Endothelial cell (in vitro differentiated cells): ENCODE measurements at places on chromosomes 3 and 15. TPM values are rescaled to one million over a fixed set of nuclear protein-coding genes. Genes with fewer than 3 reads are reported as not detected.

DNA sequence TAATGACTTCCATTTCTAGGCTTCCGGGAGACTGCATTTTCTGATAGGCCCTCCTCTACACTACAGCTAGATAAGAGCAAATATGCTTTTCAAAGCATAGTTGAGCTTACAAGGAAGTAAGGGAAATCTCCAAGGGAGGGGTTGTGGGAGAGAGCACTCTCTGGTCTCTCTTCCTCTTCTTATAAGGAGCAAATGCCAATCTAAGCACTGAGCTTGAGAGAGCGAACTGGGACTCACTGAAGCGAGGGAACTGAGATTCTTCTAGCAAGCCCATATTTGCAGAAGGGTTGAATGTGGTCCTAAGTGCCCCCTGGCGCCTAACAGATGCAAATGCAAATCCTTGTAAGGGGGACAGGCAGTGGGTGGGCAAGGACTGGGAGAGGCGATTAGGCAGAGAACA, 164.8 kb downstream of the ERC2 start:
- DNase-seq = peak; percentile 67

DNA sequence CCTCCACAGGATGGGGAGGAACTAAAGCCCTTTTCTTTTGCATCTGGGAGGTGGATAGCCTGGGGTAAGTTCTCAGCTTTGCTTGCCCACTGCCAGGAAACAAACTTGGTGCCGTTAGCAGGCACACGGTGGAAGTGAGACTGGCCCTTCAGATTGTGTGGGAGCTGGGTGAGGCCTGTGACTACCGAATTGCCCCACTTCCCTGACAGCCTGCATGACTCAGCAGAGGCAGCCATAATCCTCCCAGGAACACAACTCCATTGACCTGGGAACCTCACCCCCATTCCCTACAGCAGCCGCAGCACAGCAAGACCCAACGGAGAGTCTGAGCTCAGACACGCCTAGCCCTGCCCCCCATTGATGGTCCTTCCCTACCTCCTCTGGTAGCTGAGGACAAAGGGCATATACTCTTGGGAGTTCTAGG, 282.6 kb downstream of the KLF13 start:
- no peak for DNase-seq

TLR9 gene
- total RNA-seq = not detected

LHFPL4 gene
- total RNA-seq = 0.08 TPM

TNFSF10 gene
- 94.1 TPM for total RNA-seq

POPDC2 gene
- total RNA-seq = 2.0 TPM

GRCh38 chr3:177776661-177777101, 579.4 kb upstream of the TBL1XR1 start:
- DNase-seq = no peak

DNA sequence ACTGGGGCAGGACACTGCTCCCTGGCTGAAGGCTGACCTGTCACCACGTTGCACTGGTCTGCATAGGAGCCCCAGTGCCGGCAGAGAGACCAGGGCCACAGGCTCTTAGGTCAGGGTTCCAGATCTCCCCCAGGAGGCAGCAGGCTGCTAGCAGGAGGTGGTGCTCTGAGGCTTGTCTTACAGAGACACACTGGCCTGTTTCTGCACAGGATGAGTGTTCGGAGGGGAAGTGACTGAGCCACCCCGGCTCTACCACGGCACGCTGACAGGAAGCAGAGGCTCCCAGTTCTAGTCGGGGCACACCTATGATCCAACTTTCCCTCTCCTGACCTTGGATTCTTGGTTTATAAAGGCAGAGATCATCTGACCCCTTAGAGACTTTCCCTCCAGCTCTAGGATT, 8.6 kb downstream of the FBXL22 start:
- no peak for DNase-seq

GRCh38 chr15:63978511-63979261, 67.6 kb downstream of the DAPK2 start:
- no peak for DNase-seq

DNA sequence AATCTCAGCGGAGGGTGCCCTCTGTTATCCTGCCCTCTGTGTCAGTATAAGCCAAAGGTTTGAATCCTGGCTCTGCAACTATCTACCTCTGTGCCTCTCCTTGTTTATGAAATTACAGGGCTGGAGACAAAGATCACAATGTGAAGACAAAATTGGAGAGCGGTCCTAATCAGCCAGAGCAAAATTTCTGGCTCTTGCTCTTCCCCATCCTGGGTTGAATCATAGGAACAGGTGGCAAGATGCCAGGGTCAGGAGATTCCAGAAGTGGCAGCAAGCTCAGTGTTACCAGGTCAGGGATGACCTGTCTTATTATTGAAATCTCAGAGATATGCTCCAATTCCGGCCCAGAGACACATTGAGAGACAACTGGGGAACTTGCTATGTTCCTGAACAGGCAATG, 2.3 kb upstream of the CCR2 start:
- no peak for DNase-seq

GRCh38 chr3:46615050-46615775, 2.9 kb downstream of the FAM240A start:
- no peak for DNase-seq

GP9 gene
- total RNA-seq = 1.5 TPM

- no peak for DNase-seq
These were observed 136.6 kb upstream of the RARB start for GRCh38 chr3:25291481-25291905.

GRK7 gene
- 0.10 TPM for total RNA-seq

- DNase-seq = no peak
These were observed 147.7 kb upstream of the TSC22D2 start for GRCh38 chr3:150260398-150260710.

- no peak for DNase-seq
These were observed 199.1 kb downstream of the FAM43A start for GRCh38 chr3:194884649-194885315.

ECE2 gene
- not detected for total RNA-seq

DNA sequence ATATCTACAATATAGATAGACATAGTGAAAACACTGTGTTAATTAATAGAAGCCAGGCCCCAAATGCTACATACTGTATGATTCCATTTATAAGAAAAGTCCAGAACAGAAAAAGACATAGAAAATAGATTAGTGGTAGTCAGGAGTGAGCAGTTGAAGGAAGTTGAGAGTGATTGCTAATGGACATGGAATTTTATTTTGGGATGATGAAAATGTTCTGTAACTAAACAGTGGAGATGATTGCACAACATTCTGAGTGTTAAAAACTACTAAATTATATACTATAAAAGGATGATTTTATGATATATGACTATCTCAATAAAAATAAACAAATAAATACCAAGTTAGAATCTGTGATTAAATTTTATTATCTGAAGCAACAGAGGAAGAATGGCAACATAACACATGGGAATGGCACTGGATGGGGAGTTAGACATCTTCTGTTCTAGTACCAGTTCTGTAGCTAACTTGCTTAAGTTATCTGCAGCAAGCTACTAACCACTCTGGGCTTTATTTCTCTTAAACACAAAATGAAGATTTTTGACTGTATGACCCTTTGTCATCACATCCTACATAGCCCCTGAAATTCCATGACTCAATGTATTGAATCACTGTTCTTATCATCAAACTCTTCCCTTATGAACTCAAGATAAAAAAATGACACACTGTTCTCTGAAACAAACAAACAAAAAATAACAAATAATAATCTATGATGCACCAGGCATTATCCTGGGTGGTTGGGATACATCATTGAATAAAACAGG, 612.7 kb downstream of the TBL1XR1 start:
- DNase-seq = no peak

- no peak for DNase-seq
These were observed 17.2 kb downstream of the CDCP1 start for GRCh38 chr3:45128950-45129349.

DNA sequence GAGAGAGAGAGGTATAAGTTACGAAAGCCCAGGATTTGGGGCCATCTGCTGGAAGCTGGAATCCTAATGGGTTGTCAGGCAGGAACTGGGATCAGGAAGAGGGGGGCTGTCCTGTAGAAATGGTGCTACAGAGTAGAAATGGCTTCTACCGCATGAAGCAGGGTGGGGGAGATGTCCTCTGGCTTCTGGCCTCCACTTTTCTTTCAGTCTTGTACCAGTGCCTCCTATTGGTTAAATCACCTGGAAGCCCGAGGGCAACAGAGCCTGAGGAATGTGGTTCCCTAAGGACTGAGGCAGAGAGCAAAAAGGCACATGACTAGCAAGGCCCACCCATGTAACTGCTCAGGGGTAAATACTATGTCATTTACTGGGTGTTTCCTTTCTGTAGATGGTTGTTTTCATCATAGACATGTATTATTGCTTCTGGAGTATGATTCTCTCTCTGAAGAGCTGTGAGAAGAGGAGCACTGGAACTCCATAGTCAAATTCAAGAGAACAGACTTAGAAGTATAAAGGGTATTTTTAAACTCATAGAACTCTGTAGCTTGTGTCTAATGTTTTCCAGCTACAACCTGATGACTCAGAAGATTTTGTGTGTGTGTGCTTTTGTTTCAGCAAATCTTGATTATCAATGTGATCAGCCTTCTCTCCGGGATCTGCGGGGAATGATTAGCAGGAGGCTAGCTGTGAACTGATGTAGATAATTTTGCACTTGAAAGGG, 20.2 kb upstream of the MITF start:
- no peak for DNase-seq

CAV3 gene
- not detected for total RNA-seq

DNA sequence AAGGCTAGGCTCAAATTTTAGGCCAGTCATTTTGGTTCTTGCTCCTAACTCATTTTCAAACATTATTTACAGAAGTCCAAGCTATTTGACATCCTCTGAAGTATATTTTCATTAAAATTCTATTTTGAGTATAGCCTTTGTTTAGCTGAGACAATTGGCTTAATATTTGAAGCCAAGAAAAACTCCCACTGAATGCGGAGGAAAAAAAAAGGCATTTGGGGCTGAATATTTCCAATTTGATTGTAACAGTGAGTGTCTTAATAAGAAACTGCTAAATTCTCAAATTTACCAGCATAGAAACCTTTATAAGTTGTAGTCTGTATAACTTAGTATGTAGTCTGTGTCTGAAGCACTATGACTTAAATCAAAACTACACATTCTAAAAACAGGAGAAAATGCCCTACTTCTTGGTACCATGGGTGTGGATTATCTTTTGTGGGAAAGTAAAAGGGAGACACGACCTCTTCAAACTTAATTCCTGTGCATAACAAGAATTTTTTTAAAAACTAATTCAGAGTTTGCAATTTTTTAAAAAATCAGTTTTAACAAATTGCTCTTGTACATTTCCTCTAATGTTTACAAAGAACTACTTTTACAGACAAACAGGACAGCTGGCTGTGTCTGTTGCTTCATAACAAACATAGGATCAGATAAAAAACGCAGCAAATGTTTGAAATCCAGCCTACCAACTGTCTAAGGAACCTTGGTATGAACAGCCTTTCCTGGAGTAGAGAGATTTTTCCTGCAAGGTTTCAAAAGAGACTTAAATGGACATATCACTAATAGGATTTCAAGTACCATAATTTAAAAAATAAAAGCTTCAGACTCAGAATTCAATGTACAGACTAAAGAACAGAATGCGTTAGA, 52.7 kb upstream of the LMOD3 start:
- DNase-seq = no peak

SLC12A8 gene
- 0.54 TPM for total RNA-seq

TM4SF1 gene
- total RNA-seq = 0.97 TPM

ITGA11 gene
- 0.28 TPM for total RNA-seq

- DNase-seq = no peak
These were observed 51.0 kb downstream of the PHC3 start for GRCh38 chr3:170130532-170130931.

GRCh38 chr15:39363761-39364586, 216.9 kb upstream of the THBS1 start:
- no peak for DNase-seq

DNA sequence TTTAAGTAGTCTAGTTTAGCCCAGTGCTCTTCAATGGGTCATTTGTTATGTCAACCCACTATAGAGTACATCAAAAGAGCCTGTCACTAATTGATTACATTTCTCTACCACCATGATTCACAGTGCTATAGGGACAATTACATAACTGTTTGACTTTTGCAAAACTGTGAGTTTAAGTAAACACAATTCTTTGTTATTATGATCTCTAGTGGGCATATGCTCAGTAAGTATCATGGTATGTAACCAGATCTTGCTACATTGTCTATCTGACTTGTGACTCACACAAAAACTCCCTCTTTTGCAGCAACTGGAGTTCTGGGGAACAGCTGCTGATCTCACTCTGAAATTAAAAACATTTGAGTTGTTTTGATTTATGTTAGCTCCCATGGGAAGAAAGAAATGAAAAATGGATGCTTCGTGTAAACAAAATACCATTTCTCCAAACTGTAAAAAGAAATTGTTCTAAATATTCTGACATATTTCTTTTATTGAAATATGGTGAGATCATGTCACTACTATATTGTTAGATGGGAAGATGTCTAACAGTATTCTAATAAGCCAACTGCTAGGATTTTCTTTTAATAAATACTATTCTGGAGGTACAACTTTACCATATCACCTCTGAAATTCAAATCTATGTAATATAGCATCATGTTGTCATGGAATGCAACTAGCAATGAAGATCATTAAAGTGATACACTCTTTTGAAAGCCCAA, 470.4 kb downstream of the ROBO1 start:
- no peak for DNase-seq

GRCh38 chr3:146226881-146227280, 24.0 kb downstream of the PLSCR4 start:
- DNase-seq = no peak

DNA sequence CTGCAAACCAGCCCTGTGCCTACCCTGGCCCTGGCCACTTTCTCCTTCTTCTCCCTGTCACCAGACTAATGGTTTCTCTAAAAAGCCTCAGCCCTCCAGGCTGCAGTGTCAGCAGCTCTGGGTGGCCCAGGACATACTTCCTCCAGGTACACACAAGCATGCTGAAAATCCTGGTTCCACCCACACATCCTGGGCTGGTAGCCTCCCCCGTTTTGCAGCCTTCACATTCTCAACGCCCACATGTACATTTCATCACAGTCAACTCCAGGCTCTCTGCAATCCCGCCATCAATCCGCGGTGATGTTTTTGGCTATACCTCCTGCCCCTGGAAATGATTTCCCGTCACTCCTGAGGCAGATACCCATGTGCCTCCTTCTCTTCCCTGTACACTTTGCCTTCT, 59.4 kb downstream of the MAGEF1 start:
- no peak for DNase-seq

- DNase-seq = no peak
These were observed 89.8 kb upstream of the IGSF10 start for GRCh38 chr3:151550642-151551041.

DNA sequence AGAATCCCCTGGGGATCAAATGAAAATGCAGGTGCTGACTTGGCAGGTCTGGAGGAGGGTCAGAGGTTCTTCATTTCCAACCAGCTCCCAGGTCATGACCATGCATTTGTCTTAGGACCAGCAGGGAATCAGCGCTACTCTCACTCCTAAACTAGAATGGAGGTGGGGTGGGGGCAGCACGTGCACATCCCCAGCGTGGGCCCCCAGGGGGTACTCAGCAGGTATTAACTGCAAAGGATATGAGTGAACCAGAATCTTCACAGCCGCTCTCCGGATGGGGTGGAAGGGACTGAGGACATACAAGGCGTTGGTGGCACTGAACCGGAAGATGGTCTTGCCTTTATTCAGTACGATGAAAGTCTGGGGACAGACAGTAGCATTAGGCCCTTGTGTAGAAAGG, 19.4 kb downstream of the SCN5A start:
- no peak for DNase-seq

NR1I2 gene
- total RNA-seq = 0.23 TPM

IMPG2 gene
- 0.74 TPM for total RNA-seq
